MM.1S (cell line): ENCODE measurements at places on chromosomes 4 and X.

- H3K27ac ChIP-seq = no peak overlapping the region
- H3K4me1 ChIP-seq = peaks cover 5% of the 10 kb centered on the region; the same call in 1 of the 2 replicates
- no peaks in the 10 kb centered on the region for H3K27me3 ChIP-seq
- no peak overlapping the region for H3K4me3 ChIP-seq
- no peaks in the 10 kb centered on the region for H3K36me3 ChIP-seq
Observed at GRCh38 chr4:10183462-10183861, 66.9 kb upstream of the WDR1 start.

DNA sequence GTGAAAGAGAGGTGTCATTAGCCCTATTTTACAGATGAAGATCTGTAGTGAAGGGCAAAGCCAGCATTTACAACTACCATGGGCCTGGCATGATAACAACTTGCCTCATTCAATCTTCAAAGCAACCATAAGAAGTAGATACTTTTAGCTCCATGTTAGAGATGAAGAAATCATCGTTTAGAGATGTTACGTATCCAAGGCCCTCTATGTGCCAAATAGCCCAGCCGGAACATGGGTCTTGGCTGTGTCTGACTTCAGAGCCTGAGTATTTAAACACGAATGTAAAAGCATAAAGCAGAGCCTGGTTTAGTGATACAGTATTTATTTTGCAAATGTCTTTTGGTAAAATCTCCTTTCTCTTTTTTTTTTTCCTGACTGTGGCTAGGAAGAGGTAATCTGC, 197.1 kb downstream of the RASL11B start:
- H3K27me3 ChIP-seq = no peaks in the 10 kb centered on the region
- H3K4me3 ChIP-seq = no peak overlapping the region
- DNase-seq = no peak
- no peaks in the 10 kb centered on the region for H3K36me3 ChIP-seq

GRCh38 chr4:139247700-139248238, 32.3 kb downstream of the MGARP start:
- H3K4me3 ChIP-seq = no peak overlapping the region
- H3K4me1 ChIP-seq = peaks cover 18% of the 10 kb centered on the region
- H3K27ac ChIP-seq = no peak overlapping the region
- no peaks in the 10 kb centered on the region for H3K27me3 ChIP-seq
- no peak for DNase-seq
- H3K36me3 ChIP-seq = no peaks in the 10 kb centered on the region

- no peaks in the 10 kb centered on the region for H3K4me1 ChIP-seq
- H3K4me3 ChIP-seq = no peak overlapping the region
Observed at GRCh38 chrX:40050532-40050931, 47.2 kb downstream of the BCOR start.
